ENCODE measurements at places on chromosomes 5 and 9.

DNA sequence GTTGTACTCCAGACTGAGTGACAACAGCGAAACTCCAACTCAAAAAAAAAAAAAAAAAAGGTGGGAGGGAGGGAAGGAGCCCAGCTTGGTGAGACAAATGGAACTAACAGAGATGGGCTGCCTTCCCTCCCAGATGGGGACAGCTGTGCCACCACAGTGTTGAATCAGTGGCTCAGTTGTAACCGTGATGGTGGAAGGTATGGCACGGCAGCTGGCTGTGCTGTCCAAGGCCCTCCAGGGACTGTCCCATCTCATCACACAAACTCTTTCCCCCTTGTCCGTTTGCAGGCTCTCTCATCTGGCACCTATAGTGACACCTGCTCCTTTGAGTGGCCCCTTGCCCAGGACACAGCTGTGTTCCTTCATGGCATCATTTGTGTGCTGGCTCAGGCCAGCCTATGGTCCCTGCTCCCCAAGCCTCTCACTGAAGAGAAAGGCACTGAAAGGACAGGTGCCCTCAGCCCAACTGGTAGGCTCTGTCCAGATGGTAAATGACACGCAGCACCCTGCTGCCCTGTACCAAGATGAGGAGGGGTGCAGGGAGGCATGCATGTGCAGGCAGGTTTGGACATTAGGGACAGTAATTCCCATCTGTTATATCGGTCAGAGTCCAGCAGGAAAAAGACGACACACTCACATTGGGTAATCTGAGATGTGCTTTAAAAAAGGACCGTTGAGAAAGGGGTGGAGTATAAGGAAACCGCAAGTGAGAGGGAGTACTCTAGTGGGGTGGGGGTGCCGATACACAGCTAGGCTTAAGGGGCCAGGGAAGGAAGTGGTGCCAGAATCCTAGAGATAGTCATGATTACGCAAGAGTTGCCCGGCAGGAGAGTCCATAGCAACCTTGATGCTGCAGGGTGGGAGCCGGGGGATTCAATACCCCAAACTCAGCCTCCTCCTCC is 4.3 kb downstream of the SMIM33 start:
- DNase-seq: no peak

GRCh38 chr9:70525519-70525918 is 111.1 kb upstream of the KLF9 start:
- no peak for DNase-seq

DNA sequence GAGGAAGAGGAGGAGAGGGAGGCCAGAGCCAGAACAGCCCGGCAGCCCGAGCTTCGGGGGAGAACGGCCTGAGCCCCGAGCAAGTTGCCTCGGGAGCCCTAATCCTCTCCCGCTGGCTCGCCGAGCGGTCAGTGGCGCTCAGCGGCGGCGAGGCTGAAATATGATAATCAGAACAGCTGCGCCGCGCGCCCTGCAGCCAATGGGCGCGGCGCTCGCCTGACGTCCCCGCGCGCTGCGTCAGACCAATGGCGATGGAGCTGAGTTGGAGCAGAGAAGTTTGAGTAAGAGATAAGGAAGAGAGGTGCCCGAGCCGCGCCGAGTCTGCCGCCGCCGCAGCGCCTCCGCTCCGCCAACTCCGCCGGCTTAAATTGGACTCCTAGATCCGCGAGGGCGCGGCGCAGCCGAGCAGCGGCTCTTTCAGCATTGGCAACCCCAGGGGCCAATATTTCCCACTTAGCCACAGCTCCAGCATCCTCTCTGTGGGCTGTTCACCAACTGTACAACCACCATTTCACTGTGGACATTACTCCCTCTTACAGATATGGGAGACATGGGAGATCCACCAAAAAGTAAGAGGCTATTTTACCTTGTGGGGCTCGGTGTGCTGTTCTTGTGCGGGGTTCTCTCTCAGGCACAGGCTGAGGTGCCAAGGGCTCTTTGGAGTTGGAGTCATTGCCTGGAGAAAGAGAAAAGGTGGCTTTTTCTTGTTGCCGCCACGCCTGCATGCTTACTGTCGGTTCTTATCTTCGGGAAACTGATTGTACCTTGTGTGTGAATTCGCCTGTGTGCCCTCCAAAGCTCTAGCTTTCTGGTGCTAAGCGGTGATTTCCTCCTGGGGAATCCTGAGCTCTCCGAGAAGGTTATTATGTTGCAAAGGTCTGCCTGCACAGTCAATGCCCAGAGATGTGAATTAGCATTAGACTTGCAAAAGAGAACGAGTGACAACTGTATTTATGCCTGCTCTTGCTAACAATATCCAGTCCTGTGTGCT is at the start of gene ISL1:
ISL1 (plus strand) TSS at position 318 of the 991 bp plus-strand sequence; CDS start at position 542, 224 bp downstream.
- DNase-seq: no peak

DNA sequence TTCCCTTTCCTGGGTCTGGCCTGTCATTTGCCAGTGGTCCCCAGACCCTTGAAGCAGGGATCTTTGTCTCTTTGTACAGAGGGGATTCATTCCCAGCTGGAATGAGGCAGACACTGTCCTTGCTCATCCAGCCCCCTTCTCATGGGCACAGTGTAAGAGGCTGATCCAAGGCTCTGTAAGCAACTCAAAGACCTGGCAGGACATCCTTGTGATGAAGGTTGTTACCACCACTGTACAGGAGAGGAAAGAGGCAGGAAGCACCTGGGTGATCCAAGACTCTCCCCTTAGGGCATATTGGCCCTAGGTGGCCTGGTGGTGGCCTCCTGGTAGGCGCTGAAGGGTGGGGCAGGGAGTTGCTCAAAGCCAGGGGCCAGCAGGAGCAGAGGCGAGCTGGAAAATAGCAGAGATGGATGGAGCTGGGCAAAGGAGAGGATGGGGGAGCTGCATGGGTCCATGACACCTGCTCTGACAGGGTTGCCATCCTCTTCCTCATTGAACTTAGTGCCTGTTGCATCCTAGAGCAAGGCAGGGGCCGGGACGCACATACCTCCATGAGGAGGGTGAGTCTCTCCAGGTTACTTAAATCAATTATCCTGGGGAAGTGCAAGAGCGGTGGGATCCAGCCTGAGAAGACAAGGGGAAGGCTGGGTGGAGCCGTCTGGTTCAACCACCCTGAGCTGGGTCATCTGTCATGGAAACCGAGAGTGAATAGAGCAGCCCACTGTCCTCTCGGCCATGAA is 9.8 kb upstream of the GADD45G start:
- no peak for DNase-seq

- DNase-seq: no peak
Observed at GRCh38 chr9:14307989-14308852, 5.7 kb downstream of the NFIB start.

DNA sequence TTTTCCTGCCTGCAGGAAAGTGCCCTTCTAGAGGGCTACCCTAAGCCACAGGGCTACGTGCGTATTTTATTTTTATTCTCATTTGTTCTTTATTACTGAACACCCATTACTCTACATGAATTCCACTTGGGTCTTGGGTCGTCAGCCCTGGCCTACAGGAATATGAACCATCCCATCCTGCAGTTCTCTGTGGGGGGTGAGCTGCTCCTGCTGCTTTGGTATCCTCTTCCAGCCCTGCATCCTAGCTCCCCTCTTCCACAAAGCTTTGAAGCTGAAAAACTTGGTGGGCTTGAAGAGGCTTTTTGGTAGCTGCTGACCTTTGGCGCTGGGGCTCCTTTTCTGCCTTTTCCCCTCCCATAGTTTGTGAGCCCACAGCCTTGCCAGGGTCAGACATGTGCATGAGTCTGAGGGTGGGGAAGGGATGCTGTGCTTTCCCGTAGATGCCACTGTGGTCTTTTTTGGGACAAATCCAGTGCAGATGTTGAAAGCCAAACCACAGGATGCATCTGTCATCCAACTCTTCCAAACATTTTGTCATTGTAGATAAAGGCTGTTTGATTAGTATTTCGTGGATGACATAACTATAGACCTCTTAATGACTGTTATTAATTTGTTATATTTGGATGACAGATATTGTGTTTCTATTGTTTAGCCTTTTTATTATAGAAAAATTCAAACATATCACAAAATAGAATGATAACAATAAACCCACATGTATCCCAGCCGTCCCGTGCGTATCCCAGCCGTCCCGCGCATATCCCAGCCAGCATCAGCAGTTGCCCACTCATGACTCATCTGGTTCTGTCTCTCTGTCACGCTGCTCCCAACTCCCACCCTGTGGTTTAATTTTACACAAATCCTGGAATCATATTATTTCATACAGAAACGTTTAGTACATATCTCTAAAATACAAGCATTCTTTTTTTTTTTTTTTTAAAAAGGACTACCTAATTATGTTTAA is 43.9 kb downstream of the SLC46A2 start:
- no peak for DNase-seq

GRCh38 chr5:33079548-33079947 is 361.2 kb upstream of the TARS1 start:
- DNase-seq: no peak

DNA sequence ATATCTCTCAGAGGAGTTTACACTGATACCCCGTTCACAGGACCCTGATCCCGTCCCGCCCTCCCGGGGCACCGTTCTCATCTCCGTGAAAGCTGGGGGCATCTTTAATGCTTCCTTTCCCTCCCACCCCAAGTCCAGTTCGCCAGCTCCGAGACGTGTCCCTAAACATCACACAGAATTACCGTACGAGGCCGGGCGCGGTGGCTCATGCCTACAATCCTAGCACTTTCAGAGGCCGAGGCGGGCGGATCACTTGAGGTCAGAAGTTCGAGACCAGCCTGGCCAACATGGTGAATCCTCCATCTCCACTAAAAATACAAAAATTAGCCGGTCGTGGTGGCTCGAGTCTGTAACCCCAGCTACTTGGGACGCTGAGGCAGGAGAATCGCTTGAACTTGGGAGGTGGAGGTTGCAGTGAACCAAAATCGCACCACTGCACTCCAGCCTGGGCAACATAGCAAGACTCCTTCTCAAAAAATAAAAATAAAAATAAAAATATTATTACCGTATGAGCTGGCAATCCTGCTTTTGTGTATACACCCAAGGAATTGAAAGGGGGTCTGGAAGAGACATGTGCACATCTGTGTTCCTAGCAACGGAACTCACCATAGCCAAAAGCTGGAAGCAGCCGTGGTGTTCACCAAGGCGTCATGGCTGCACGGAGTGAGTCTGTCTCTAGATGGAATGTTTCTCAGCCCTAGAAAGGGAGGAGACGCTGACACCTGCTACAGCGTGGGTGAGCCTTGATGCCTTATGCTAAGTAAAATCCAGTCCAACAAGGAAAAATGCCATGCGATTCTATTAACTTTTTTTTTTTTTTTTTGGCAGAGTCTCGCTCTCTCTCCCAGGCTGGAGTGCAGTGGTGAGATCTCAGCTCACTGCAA is 1.2 kb upstream of the ABO start:
- no peak for DNase-seq

DNA sequence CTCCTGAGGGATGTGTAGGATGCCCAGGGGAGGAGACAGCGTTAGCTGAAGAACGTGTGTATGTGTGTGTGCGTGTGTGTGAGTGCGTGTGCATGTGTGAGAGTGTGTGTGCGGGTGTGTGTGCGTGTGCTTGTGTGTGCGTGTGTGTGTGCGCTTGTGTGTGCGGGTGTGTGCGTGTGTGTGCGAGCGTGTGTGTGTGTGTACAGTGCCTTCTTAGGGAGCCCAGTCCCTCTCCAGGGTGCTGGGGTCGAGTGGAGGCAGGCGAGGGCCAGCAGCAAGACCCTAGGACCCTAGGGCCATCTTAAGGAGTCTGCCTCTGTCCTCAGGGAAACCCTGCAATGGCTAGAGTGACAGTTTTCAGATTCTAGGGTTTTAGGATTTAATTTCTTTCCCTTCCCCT is 26.0 kb upstream of the STXBP1 start:
- no peak for DNase-seq
